ENCODE measurements at places on chromosomes 7 and 10.

DNA sequence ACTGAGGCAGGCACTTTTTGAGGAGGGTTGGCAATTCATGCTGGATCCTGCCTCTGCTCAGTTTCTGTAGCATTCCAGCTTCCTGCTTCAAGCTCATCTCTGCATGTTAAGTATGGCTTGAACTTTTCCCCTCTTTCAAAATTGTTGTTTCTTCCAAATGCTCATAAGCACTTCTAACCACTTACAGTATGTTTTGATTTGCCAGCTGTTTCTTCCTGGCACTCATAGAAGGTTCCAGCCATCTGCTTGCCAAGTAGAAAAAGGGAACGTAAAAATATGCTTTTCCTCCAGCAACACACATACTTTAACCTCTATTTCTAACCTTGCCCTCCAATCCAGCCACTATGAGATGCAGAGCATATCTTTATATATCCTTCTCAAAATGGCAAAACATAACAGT, 692.6 kb upstream of the COBL start:
- no peak for DNase-seq

- no peak for DNase-seq
Measured at GRCh38 chr7:50212016-50212325, 92.5 kb upstream of the IKZF1 start.

GRCh38 chr7:94763268-94763667, 107.3 kb upstream of the SGCE start:
- DNase-seq, result no peak

DNA sequence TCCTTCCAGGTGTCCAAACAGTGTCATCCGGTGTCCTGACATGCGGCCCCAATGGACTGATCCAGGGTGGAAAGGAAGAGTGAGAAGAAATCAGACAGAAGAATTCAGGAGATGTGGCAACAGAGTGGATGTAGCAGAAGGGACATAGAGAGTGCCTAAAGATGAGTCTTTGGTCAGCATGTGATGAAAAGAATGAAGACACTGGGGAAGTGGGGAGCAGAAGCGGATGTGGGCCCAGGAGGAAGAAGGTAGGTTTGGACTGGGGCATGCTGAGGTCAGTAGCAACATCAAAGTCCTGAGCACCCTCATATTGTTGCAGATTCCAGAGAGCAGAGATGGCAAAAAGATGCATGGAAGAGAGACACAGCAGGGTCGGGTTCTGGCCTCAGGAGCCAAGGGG, 71.8 kb upstream of the STEAP1B start:
- no peak for DNase-seq

GRCh38 chr7:75066521-75066920, 7.1 kb downstream of the RCC1L start:
- no peak for DNase-seq

- DNase-seq, result no peak
Measured at GRCh38 chr7:128124786-128125185, 93.5 kb upstream of the LRRC4 start.

DNA sequence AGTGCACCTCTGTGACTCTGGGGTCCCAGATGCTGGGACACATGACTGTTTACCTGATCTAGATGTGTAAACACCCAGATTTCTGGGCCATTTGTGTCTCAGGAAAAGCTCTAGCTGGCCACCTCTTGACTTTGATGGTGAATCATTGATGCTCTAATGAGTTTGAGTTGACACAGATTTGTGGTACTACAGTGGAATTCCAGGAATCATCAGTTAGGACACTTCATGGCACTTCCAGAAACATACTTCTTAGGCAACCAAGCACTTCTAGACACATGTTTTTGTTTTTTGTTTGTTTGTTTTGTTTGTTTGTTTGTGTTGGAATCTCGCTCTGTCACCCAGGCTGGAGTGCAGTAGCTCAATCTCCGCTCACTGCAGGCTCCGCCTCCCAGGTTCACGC, 302.2 kb upstream of the ZMIZ1 start:
- no peak for DNase-seq

- peak; percentile 97 for DNase-seq
Measured at GRCh38 chr10:63133056-63133820, at the start of gene NRBF2. NRBF2 (plus strand) TSS chr10:63133328; CDS start chr10:63133471, 143 bp downstream.

- DNase-seq, result no peak
Measured at GRCh38 chr10:10886861-10887531, 130.7 kb upstream of the CELF2 start.

- DNase-seq, result no peak
Measured at GRCh38 chr7:25216837-25217236, 11.4 kb downstream of the NPVF start.

GRCh38 chr10:119520283-119520682, 22.2 kb downstream of the RGS10 start:
- DNase-seq, result no peak

- no peak for DNase-seq
Measured at GRCh38 chr7:47291461-47292081, 290.3 kb downstream of the TNS3 start.

DNA sequence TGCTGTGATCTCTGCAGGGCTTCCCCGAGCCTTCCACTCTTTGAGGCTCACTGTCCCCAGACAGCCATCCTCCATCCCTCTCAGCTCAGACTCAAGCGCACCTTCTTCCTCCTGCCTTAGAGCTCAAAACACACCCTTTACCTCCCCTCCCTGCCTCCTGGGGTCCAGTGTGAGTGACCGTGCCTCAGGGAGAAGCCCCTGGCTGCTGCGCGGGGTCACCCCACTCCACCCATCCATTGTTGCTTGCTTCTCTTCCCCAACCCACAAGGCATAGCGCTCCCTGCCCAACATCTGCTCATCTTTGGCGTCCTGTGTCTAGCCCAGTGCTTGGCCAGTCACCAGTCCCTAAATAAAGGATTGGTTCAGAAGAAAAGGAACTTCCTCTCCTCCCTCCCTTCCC, 170.3 kb downstream of the TCERG1L start:
- DNase-seq, result no peak

GRCh38 chr10:8054244-8054493, 319 bp upstream of the GATA3 start:
- no peak for DNase-seq

GRCh38 chr7:136947347-136947746, 78.9 kb downstream of the CHRM2 start:
- DNase-seq, result no peak
